Central memory CD4-positive, alpha-beta T cell (primary cell): ENCODE measurements at places on chromosomes 1 and 21.

GRCh38 chr21:27582246-27582947 is 615.5 kb upstream of the ADAMTS5 start:
- no peak for DNase-seq

DNA sequence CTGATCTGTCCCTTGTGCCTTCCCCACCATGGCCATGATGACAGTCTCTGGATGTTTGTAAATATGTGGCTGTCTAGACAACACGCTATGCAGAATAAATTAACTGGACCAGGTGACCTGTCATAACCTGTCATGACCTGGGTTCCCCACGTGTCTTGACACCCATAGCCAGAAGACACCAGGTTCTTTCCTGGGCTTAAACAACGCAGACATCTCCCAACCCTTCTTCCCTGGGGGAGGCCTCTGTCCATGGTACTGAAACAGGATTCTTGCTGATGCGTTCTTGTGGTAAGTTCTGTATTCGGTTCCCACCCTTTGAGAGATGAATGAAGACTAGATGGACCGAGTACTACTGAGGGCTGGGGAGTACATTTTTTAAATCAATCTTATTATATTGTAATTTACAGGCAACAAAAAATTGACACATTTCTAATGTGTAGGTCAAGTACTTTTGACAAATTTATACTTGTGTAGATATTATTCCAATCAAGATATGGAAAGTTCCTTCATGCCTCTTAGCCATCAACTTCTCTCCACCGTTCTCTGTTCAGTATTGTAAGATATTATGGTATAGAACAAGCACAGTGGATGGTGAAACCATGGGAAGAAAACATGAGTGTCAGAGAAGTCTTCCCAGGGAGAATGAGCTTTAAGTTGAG is 738.8 kb downstream of the PTPRU start:
- no peak for DNase-seq

DNA sequence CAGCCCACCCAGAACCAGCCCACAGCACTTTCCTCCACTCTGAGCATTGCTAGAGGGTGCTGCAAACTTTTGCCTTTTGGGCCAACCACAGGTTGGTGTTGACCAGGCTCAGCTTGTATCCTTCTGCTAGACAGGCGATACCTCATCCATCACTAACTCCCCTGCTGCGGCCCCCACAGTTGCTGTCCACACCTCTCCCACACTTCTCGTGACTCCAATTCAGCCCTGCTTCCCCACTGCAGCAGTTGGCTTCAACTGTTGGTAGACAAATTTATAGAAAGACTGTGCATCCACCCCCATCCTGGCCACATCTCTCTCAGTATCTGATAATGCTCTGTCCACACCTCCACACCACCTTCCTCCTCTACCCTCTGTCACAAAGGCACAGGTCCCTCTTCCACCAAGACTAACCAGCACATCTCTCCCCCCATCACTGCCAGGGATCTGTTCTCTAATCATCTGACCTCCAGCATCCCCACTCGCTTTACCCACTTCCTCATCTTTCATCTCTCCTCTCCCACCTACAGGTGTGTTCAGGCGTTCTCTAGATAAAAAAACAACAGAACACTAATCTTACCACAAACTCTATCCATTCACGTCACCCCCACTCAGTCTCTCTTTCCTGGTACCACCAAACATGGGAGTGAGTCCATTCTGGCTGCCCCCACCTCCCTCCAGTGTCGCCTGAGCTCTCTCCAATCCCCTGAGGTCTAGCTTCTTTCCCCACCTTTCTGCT is 15.8 kb upstream of the SLC25A44 start:
- peak; percentile 26 for DNase-seq

DNA sequence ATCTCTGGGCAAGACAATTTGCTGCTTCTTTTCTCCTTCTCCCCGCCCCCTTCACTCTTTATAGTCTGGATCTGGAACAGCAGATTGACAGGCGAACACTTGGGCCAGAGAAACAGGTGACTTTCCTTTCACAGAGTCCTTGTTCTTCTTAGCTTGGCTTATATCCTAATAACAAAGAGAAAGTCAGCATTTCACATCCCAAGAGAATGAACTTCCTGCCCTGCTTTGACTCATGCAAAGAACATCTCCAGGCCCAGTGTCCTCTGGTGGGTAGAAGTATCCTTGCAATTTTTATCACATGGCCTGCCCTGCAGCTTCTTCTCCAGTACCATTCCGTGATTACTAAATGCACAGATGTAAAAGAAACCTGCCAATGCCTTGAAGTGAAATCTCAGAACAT is 764.4 kb downstream of the ADGRL2 start:
- DNase-seq, result no peak

GRCh38 chr1:67158401-67158800 is 7.9 kb upstream of the IL23R start:
- no peak for DNase-seq

DNA sequence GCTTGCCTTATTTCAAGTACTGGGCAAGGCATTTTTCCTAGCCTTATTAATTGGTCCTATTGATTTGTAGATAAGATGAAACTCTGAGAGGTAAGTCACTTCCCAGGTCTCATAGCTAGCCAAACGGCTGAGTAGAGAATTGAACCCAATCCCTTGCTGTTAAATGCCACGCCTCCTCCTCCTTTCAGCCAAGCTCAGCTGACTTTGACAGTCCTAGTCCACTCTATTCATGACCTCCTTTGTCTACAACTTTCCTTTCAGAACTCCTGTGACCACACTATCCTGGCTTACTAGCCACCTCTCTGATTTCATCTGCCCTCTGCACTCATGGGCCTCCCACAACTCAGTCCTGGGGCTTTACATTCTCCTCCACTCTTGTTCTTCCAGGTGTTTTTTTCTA is 3.9 kb upstream of the NGF start:
- no peak for DNase-seq

DNA sequence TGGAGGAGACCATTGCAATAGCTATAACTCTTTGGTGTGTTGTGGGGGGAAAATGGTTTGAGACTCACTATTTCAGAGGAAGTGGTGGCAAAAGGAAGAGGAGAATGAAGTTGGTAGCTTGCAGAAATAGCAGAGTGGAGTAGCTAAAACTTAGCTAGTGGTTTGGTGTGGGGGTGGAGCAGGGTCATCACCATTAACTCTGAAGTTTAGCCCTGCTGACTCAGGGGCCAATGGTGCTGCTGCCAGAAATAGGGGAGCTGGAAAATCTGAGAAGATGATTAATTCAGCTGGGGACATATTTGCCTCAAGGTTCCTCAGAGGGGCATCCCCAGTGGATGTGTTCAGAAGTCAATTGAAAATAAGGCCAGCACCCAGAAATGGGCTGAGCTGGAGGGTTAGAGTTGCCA is 65.4 kb downstream of the RUNX1 start:
- DNase-seq, result no peak

DNA sequence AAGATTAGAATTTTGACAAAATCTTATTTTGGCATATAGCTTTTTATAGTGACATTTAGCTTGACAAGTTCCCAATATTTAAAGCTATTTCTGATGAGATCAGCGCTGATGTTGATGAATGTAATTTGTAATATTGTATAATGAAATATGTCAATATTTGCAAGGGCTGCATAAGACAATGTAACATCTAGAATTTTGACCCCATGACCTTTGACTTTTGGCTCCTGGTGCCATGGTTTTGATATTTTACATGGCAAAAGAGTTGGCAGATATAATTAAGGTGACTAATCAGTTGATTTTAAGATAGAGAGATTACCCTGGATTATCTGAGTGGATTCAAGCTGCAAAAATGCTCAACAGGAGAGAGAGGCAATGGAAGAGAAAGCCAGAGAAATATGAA is 63.9 kb downstream of the DUSP10 start:
- DNase-seq, result no peak

DNA sequence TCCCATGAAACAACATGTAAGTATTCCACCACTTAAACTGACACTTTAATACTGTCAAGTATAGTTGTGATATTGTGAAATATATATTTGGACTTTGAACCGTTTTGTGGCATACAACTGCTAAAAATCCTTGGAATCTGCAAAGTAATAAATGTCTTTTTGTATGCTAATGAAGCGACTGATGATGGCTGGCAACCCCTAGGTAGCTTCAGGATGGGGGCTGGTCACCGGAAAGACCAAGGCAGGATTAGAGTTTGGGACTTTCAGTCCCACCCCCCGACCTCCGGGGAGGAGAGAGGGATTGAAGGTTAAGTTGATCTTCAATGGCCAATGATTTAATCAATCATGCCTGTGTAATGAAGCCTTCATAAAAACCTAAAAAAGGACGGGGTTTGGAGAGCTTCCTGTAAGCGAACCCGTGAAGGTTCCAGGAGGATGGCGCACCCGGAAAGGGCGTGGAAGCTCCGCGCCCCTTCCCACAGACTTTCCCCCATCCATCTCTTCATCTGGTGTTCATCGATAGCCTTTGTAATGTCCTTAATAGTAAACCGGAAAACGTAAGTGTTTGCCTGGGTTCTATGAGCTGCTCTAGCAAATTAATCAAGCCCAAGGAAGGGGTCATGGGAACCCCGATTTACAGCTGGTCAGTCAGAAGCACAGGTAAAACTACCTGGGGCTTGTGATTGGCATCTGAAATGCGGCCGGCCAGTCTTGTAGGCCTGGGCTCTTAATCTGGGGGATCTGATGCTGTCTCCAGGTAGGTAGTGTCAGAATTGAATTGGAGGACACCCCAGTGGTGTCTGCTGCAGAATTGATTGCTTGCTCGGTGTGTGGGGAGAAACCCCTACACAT is 1.8 kb upstream of the ZNF281 start:
- no peak for DNase-seq

GRCh38 chr21:38228115-38228514 is 28.7 kb upstream of the KCNJ15 start:
- DNase-seq, result no peak

DNA sequence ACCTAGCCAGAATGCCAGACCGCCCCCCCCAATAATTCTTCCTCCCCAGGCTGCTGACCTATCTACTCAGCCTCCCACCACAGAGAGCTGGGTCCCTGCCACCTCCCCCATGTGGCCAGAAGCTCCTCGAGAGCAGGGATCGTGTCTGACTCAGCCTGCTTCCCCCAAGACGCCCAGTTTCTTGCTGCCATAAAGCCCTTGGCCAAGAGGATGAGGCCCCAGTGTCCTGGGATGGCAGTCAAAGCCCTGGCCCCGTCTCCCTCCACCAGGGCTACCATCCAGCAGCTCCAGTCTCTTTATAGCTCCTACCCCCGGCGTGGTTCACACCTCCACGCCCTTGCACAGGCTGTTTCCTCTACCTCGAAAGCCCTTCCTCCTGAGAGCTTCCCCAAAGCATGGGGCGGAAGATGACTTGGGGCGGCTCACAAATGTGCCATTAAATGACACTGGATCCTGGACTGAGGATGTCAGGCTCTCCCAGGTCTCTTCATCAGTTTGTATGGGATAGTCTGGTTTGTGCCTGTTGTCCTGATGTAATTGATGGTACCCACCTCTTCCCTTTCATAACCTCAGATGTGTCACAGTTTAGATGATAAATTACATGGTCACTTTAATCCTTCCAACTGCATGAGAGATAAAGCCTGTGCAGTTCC is 13.2 kb downstream of the ADGRB2 start:
- peak; percentile 22 for DNase-seq

- peak; percentile 19 for DNase-seq
Observed at GRCh38 chr21:34936371-34936789, 112.7 kb downstream of the RUNX1 start.

DNA sequence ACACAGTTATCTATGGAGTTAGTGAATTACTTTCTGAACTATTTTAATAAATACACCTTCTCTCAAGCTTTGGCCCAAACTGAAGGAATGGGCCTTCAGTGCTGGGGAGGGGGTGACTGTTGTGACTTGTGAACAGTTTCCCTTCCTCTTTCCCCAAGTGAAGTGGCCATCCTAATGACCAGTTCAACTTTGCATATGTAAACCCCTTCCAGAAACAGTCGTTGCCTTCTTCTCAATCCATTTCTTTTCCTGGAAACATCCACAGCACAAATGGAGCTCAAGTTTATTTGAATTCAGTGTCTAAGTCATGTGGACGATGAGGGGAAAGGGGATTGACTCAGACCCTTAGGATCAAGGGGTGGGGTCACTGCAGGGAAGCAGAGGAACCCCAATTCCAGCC is 1.3 kb upstream of the INPP5B start:
- DNase-seq, result no peak

DNA sequence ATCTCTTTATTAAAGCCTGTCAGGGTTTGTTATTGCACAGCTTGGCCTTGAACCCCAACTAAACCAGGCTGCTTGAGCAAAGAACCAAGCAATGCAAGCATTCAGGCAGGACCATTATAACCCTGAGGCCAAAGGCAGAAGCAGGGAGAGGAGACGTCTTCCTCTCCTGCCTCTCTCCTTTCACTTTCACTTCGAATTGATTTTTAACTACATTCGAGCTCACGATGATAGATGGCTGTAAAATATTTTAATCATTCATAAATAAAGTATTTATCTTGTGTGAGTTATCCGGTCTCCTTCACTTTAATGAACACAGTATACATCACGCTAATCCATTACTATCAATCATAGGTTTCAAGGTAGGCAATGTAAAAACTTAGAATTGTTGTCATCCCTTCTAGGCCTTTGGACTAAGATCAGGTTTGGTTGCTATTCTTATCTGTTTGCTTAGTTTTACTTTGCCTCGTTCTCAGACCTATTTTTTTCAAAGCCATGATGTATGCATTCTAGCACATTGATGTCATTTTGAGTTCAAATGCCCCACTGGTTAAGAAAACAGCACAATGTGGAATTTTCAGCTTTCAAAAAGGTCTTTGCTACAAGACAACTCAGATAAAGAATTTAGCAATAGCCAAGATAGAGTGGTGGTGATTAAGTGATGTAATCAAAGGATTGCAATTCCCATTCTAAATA is 480.2 kb upstream of the RUNX1 start:
- DNase-seq, result peak; percentile 31
